Right atrium auricular region (tissue), 2 donors: ENCODE measurements at places on chromosomes 6 and 20.

DNA sequence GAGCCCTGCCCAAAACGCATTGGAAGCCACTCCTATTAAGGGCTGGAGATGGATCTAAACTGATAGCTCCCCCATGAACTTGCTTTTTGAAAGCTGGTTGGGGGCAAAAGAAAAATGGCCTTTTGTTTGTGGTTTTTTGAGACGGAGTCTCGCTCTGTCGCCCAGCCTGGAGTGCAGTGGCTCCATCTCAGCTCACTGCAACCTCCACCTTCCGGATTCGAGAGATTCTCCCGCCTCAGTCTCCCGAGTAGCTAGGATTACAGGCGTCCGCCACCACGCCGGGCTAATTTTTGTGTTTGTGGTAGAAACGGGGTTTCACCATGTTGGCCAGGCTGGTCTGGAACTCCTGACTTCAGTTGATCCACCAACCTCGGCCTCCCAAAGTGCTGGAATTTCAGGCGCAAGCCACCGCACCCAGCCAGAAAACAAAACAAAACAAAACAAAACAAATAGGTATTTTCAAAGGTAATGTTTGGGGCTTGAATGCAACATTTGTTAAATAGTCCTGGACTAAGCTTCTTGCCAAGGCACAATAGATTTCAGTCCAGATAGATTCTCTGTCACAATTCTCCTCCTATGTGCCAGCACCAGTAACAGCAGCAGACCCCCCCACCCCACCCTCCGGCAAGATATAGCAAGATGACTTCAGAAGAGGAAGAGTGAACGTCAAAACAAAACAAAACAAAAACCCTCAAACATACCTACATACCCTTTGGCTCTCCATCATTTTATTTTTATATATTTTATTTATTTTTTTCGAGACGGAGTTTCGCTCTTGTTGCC lies 26.5 kb upstream of the ABT1 start:
- DNase-seq: no peak

- no peak for DNase-seq
These were observed 83.4 kb downstream of the NOL4L start for GRCh38 chr20:32501709-32502108.

GRCh38 chr6:3247255-3248146 lies 11.2 kb upstream of the PSMG4 start:
- no peak for DNase-seq

DNA sequence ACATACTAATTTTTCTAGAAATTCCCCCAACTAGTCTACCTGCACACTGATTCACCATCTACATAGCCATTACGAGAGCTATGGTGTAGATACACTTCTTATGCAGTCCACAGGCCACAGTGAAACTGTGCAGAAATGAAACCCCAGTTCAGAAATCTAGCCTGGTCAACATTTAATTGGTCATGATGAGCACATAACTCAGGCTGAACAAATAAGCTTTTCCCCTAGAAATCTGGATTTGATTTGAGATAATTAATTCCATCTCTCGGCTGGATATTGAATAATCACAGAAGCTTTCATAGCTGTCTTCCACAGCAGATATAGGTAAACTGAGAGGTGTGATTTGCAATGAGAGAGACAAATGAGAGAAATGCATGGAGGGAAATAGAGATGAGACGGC lies 22.6 kb upstream of the TINAG start:
- no peak for DNase-seq

DNA sequence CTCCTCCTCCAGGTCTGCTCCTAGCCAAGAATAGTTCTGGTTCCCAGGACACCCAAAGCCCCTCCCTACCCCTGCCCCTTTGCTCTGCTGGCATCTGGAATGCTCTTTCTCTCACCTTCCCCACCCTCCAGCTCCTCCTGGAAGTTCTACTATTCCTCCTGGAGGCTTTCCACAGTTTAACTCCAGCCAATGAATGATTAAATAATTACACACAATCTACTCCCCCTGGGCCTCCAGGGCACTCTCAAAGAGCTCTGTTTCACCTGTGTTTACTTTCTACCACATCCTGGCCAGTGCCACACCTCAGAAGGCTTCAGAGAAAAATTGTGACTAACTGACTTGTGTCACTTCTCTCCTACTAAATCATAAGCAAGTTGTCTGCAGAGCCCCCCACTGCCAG lies 36.2 kb downstream of the GCM1 start:
- no peak for DNase-seq

DNA sequence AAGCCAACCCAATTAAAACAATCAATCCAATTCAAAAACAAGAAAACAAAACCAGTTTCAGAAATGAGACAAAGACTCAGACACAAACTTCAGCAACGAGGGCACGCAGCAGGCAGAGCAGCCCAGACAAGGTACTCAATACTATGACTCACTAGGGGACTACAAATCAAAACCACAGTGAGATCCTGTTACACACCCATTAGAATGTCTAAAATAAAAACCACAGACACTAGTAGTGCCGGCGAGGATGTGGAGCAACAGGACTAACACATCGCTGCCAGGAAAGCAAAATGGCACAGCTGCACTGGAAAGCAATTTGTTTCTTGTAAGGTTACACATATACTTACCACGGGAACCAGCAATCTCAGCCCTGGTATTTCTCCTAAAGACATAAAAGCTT lies 28.4 kb upstream of the MAS1L start:
- no peak for DNase-seq

- no peak for DNase-seq
These were observed 53.4 kb downstream of the SLX4IP start for GRCh38 chr20:10488534-10488933.

DNA sequence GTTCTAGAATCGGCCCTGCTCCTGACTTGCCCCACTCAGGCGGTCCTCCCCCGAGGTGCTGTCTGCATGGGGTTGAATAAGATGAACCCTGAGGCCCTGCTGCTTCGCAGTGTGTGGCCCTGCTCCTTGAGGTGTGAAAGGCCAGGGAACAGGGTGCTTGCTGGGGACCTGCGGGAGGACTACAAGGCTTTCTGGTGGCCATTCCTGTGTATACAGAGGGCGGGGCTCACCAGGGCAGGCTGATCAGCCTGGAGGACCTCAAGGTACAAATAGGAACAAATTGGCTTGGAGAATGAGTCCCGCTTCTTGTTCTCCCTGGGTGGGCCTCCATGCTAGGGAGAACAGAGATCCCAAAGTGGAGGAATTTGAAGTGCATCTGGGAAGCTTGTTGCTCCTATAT lies 5.7 kb downstream of the NOTCH4 start:
- no peak for DNase-seq

DNA sequence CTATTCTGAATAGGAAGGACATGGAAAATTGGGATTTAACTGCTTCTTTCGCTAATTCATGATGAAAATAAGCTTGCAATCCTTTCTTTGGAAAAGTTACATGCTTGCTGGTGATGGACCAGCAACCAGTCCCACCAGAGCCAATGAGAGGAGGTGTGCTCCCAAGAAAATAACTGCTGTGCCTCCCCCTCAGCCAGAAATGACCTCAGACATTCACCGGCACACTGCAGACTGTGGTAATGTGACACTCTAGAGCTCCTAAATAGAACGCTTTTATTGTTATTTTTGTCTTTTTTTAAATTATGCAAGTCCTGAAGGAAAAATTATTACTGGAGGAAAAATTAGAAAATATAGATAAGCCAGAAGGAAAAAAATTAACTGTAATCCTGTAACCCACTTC lies 2.6 kb downstream of the PYGB start:
- DNase-seq: peak; percentile 56

DNA sequence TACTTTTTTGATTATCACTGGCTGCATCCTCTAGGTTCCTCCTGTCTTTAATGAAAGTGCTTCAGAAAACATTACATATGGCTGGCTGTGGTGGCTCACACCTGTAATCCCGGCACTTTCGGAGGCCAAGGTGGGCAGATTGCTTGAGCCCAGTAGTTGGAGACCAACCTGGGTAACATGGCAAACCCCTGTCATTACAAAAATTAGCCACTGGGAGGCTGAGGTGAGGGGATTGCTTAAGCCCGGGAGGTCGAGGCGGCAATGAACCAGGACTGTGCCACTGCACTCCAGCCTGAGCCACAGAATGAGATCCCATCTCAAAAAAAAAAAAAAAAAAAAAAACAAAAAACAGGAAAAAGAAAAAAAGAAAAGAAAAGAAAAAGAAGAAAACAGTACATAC lies 35.3 kb downstream of the BEND3 start:
- DNase-seq: no peak

GRCh38 chr6:43090559-43090956 lies 14.4 kb downstream of the PTK7 start:
- DNase-seq: no peak

- DNase-seq: no peak
These were observed 184.2 kb downstream of the EPM2A start for GRCh38 chr6:145551164-145551563.

DNA sequence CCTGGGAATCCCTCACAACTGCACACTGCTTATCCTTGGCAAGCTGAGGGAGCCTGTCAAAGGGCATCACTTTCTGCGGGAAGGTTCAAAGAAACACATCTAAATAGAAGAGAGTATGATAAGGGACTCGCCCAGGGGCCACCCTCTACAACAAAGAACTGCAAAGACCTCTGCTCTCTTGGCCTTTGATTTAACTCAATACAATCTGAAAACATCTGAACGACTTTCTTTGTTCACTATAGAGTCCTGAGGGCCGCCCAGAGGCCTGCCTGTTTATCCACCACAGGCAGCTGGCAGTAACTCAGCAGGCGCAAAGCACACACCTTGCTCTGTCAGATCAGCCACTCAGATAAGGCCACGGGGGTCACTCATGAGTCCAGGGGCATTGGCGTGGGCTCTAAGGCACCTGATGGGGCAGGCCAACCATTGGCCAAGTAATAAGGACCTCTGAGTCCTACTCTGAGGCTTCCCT lies 139.3 kb downstream of the UNC5CL start:
- DNase-seq: no peak

DNA sequence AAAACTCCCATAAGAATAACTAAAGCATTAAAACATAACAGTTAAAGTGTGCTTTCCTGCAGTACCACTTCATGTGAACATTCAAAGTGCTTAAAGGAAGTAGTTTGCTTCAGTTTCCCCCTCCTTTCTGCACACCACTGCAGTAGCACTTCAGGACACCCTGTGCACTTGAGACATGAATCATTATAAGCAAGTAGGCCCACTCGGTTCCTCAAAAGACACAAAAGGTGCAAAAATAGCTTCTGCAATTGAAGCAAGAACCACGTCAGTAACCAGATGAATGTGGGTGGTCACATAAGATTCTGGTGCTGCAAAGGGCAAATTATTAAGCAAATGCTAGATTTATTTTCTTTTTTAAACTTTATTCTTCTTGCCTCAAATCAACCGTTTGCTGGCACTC lies 160.6 kb downstream of the HIVEP2 start:
- DNase-seq: no peak

DNA sequence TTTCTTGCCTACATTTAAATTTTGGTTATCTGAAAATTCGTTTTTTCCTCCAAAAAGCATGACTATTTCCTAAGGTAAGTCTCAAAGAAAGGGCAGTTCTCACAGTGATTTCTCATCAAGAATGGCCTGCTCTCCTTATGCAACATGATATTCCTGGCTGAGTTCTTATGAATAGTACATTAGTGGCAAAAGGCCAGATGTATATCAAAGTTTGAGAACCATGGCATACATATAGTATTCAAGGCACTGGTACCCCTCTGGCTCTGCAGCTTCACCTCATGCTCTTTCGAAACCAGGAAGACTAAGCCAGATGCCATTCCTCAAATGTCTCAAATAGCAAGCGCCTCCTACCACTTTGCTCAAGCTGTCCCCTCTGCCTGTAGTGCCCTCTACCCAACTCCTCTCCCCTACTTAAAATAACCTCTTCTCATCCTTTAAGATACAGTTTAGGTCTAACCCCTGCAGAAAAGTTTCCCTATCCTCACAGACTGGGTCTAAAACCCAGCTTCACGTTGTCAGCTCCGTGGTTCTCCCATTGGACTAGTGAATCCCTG lies 280.3 kb downstream of the HACE1 start:
- DNase-seq: no peak

DNA sequence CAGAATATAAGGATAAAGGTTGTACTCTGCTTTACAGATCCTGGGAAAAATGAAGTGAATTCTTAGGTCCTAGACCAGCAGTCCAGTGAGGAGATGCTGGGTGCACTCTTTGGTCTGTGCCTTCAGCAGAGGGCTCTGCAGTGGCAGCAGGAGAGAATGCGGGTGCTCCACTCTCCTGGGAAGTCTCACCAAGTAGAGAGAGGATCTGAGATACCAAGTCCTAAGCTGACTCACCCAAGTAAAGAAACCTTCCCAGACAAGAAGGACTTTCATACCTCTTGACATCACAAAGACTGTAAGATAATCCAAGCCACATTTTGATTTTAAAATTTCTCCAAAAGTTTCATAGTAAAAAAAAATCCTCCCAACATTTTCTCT lies 116.9 kb upstream of the EMILIN3 start:
- no peak for DNase-seq

DNA sequence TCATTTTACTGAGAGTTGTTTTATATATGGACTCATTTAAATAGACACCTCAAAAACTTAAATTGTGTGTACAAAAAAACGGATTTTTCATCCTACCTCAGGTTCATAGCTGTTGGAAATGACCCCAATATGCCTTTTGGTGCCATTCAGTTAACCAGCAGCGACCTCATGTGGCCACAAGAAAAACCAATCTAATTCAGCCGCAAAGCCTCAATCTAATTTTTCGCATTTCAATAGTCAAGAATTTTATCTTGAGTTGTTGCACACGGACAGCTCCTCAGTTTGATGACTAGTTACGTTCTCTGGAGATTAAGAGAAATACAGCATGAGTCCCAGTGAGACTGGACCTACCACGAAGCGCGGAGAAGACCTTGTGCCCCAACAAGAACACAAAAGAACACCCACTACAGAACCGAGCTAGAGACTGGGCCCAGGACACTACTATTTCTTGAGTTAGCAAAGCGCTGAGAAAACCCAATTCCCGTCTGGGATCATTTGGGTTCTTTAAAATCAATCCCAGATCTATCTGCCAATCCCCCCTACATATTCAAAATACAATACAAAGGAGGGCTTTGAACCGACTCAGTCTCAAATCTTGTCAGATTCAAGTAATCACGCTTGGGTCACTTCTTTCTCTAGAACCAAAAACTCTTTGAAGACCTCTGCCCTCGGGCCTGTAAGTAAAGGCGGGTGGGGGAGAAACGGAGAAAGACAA lies 1.1 kb downstream of the TCP11 start:
- no peak for DNase-seq

- no peak for DNase-seq
These were observed 5.5 kb downstream of the E2F1 start for GRCh38 chr20:33680686-33681085.

GRCh38 chr6:154715446-154715845 lies 17.8 kb upstream of the SCAF8 start:
- no peak for DNase-seq

GRCh38 chr6:136113736-136114173 lies 136.4 kb downstream of the MTFR2 start:
- peak; percentile 85 for DNase-seq

GRCh38 chr6:88477413-88477812 lies 311.3 kb upstream of the CNR1 start:
- no peak for DNase-seq

GRCh38 chr6:167678102-167679101 lies 148.3 kb upstream of the AFDN start:
- no peak for DNase-seq

GRCh38 chr6:54737247-54737646 lies 109.3 kb upstream of the FAM83B start:
- DNase-seq: no peak

- no peak for DNase-seq
These were observed 152.0 kb downstream of the PAK5 start for GRCh38 chr20:9686866-9687265.
